ENCODE measurements at places on chromosomes 11 and 22.

- no peak for DNase-seq
Measured at GRCh38 chr11:89537936-89538335, 46.8 kb upstream of the NOX4 start.

DNA sequence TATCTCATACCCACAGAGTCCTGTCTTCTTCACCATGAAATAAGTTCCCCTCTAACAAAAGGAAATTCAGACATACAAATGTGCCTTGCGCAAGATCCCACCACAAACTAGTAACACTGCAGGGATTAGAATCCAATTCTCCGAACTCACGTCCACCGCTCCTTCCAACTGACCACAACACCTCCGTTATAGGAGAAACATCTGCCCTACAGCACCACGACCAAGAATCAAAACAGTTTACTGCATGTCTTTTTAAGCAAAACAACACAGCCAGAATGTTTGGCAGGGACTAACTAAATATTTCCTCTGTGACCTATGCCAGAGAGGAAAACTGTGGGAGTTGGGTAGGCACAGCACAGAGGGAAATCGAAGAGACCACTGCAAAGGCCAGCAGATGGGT lies 72.7 kb upstream of the AKIP1 start:
- peak; percentile 93 for DNase-seq

DNA sequence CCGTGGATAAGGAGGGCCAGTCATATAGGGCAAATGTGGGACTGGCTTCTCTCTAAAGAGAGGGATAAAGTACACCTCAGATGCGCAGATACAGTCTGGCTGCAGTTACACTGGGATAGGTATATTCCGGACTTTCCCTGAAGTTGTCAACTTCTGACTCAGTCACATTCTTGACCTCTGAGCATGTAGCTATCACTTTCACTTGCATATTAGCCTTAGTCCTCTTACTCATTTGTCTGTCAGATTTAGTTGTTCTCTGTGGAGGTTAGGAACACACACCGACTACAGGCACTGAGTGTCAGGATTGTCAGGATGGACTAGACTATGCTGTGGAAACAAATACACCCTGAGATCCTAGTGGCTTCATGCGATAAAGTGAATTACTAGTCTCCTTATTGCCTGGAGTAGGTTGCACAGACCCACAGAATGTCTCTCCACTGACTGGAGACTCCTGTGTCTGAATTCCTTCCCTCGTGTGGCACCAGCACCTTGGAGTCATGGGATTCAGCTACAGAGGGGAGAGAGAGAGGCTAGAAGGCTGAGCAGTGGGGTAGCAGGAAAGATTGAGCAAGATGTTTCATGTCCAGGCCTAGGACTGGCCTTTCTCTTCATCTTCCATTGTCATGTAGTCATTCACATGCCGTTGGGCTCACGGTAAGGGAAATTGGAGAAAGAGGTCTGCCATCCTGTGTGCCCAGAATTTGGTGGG lies 654.3 kb downstream of the NTM start:
- DNase-seq = peak; percentile 43

- no peak for DNase-seq
Measured at GRCh38 chr11:134625151-134625550, 213.1 kb upstream of the B3GAT1 start.

GRCh38 chr22:24554313-24555164 lies at the start of gene GUCD1:
Gene GUCD1, minus strand, starts transcription at chr22:24555138. Its CDS starts 147 bp downstream, at chr22:24554991.
- no peak for DNase-seq

- DNase-seq = no peak
Measured at GRCh38 chr11:119229741-119230140, 23.6 kb downstream of the CBL start.

DNA sequence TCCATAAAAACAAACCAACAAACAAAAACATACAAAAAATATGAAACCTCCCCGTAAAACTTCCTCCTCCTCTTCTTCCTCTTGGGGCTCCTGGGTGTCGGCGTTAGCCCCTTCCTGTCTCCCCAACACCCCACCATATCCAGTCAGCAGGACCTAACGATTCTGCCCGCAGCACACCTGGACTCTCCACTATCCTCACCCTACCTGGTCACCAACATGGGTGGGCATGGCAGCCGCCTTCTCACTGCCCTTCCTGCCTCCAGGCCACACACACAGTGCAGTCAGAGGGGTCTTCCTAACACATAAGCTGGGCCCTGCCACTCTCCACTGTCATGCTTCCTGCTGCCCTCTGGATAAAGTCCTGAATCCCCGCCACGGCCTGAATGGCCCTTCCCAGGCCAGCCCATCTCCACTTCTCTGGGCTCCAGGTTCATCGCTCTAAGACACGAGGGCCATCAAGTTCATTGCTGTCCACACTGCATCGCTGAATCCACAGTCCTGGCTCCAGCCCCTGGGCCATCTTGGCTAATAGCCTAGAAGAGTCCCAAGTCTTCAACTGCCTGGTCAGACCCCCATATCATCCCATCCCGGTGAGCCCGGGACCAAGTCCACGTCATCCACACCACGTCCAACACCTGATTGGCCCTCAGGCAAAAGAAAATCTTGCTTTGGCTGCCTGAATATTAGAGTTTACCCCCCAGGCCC lies 76.2 kb downstream of the IGLL1 start:
- no peak for DNase-seq

DNA sequence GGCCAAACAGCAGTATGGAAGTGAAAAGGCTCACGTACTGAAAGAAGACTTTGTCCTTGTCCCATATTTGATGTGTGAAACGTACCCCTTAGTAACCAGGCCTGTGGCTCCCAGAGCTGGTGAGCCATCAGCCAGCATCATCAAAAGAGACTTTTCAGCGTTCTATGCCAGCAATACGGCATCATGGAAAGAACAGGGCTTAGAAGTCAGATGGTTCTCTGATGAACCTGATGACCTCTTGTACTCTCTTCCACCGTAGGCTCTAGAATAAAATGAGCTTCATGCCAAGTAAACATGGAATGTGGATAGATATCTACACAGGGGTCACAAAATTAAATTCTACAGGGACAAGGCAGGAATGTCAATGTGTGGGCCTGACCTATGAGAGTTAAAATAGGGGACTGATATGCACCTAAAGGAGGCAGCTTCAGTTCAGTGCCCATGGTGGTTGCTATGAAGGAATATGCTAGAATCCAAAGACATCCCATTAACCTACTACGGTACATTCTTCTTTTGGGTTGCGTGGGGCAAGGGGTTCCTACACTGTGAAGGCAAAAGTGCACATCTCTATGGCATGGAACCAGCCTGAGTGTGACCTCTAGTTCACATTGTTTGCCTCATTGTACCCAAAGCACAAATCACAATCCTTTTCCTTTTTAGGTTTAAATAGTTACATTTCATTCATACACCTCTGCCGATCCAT lies 130.6 kb downstream of the ETS1 start:
- no peak for DNase-seq

- no peak for DNase-seq
Measured at GRCh38 chr11:130381317-130381716, 47.1 kb downstream of the ADAMTS8 start.

- no peak for DNase-seq
Measured at GRCh38 chr11:18618342-18619025, 15.7 kb downstream of the SPTY2D1 start.

DNA sequence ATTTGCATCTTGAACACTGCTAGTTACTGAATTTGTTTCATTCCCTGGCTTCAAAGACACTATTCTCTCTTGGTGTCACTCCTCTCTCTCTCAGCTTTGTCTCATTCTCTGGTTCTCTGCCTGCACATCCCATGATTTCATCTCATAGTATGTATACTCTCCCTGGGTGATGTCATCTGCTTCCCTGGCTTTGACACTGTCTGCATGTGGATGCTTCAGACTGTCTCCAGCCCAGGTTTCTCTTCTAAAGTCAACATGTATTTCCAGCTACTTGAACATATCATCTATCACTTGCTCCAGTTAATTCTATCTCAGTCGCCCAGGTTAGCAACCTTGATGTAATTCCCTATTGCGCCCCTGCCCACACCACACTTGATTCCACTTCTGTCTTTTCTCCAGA lies 9.3 kb upstream of the ACAT1 start:
- no peak for DNase-seq

- no peak for DNase-seq
Measured at GRCh38 chr22:20140521-20140964, 8.9 kb downstream of the ZDHHC8 start.

- DNase-seq = peak; percentile 71
Measured at GRCh38 chr11:111531687-111532364, 8.7 kb upstream of the LAYN start.

DNA sequence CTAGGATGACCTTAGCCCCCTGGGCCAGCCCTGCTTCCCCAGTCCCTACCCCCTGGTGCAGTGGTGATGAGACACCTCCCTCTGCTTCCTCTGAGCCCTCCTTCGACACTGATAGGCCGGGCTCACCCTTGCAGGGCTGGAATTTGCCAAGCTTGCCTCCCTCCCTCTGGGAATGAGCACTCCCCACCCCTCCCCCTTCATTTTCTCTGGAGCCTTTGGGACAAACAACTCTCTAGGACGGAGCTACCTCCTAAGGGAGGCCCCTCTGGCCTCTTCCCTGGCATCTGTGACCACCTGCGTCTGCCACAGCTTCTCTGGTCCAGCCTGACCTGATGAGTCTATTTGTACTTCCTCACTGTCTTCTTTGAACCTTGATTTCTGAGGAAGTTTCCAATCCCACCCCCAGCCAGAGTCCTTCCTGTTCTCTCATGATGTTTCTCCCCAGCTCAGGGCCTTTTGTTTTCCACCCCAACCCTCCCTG lies 53.3 kb upstream of the ADA2 start:
- DNase-seq = no peak

DNA sequence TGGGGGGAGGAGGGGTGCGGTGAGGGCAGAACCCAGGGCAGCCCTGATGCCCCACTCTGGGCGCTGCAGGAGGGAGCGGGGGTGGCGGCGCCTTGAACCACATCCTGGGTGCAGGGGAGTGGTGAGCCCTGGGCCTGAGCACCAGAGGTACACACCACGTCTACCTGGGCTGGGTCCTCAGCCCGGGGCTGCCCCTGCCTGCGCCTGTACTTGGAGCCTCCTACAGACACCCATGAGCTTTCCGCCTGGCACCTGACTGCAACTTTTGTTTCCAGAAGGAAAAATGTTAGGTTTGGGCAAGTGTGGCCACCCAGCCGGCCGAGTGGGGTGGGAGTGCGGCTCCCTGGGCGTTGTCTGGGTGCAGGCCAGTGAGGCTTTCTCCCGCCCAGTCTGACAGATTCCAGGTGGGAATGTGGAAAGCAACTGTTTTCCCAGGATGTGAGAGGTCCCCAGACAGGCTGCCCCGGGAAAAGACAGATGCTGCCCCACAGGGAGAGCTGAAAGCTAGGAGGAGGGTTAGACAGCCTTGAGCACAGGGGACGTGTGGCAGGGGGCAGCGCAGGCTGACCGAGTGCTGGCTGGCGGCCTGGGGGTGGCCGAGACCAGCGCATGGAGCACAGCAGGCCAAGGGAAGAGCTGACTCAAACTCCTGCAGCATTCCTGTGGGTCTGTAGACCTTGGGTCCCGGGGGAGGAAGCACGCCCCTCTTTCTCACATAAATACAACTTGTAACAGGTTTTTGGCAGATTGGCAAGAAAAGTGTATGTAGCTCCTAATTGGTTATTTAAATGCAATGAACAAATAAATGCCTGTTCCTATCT lies 44.1 kb downstream of the GNB1L start:
- peak; percentile 33 for DNase-seq

DNA sequence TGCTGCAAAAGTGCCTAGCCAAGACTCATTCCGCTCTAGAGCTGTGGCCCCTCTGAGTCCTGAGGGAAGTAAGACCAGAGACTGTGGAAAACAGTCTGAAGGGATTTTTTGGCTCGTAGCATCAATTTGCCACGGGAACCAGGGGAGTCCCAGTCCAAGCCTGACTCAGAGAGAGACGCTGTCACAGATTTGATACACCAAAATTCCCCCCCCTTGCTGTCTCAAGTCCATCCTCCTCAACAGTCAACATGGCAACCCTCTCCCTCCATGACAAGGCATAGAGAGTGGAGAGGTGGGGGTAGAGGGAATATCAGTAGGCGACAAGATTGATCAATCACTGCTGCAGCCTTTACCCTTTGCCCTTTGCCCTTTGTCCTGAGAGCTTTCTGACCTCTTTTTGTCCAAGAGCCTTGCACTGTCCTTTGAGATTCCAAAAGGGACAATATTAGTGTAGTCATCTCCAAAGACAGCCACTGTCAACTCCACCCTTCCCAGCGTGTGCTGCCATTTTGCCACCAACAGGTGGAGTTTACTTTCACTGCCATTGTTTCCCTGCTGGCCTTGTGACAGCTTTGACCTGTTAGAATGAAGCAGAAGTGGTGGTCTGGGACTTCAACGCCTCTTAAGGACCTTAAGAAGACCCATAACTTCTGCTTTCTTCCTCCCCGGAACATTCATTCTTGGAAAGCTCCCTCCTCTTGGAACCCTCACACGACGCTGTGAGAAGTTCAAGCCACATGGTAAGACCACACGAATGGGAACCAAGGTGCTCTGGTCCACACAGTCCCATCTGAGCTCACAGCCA lies 7.3 kb downstream of the SLC15A3 start:
- DNase-seq = no peak

DNA sequence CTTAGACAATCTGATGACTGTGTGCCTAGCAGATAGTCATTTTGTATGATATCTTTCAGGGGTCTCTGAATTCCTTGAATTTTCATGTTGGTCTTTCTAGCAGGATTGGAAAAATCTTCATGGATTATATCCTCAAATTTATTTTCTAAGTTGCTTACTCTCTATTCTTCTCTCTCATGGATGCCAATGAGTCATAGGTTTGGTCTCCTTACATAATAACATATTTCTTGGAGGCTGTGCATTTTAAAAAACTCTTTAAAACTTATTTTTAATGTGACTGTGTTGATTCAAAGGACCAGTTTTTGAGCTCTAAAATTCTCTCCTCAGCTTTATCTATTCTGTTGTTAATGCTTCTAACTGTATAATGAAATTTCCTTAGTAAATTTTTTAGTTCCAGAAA lies 198.7 kb downstream of the AASDHPPT start:
- no peak for DNase-seq

Data from AG04450 (cell line).